GM03348 (cell line): ENCODE measurements at places on chromosomes 3 and 15.
A peak's percentile ranks its signal among the peaks of the same experiment; 100 is the strongest.

GRCh38 chr15:40769274-40770146 is at the start of gene C15orf62:
TSS of gene C15orf62 (plus strand) at chr15:40769980. CDS start at chr15:40770496, 516 bp downstream.
- DNase-seq, result no peak

DNA sequence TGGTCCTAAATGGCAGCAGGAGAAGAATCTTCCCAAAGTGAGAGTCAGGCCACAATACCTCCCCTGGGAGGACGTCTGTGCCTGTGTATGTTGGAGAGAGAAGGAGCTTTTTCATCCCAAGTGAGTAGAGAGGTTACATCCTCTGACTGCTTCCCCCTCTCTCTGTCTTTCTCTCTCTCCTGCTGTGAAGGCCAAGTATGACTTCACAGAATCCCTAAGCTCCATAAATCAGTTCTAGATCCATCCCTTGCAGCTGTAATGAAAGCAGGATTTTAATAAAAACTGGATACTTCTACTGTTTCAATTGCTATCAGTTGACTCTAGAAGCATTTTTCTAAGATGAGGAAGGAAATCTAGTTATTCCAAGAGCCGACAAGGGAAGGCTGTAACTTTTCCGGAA is 389.1 kb upstream of the PROK2 start:
- peak; percentile 35 for DNase-seq

GRCh38 chr15:74320352-74321247 is 46.8 kb downstream of the CYP11A1 start:
- peak; percentile 81 for DNase-seq

- DNase-seq, result no peak
Observed at GRCh38 chr15:85350395-85350794, 30.0 kb upstream of the AKAP13 start.

DNA sequence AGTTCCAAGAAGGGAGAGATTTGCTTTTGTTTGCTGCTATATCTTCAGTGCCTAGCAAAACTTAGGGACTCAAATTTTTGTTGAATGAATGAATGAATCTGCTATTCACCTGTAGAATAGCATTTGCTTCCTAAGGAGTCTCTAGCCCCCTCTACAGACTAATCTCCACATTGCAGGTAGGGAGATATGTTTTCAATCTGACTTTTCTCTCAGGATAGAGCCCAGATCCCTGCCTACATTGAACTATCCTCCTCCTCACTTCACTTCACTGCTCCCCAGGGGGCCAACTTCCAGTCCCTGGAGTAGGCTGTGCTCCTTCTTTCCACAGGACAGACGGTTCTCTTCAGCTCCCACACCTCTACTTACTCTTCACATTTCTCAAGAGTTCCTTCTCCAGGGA is 81.9 kb upstream of the PTX3 start:
- DNase-seq, result peak; percentile 13

GRCh38 chr3:175329373-175329772 is 470.2 kb downstream of the NAALADL2 start:
- DNase-seq, result no peak

DNA sequence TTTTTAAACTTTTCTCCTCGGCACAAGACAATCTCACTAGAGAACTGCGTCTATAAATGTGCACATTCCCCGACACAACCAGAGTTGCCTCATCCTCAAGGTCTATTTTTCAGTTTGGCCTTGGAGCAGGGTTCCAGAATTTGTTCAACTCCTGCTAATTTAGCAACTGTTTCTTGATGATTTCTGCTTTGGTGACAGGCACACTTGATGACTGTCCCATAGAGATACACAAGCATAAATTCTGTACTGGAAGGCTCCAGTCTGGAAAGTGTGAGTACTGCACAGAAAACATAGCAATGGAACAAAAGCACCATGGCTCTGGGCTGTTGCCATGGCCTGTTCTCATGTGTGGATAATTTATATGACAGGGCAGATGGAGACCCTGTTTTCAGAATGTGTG is 379.6 kb upstream of the PDZRN3 start:
- no peak for DNase-seq

- DNase-seq, result no peak
Observed at GRCh38 chr3:180707896-180708295, 28.6 kb upstream of the CCDC39 start.

- no peak for DNase-seq
Observed at GRCh38 chr15:91264651-91265351, 164.7 kb downstream of the SV2B start.

DNA sequence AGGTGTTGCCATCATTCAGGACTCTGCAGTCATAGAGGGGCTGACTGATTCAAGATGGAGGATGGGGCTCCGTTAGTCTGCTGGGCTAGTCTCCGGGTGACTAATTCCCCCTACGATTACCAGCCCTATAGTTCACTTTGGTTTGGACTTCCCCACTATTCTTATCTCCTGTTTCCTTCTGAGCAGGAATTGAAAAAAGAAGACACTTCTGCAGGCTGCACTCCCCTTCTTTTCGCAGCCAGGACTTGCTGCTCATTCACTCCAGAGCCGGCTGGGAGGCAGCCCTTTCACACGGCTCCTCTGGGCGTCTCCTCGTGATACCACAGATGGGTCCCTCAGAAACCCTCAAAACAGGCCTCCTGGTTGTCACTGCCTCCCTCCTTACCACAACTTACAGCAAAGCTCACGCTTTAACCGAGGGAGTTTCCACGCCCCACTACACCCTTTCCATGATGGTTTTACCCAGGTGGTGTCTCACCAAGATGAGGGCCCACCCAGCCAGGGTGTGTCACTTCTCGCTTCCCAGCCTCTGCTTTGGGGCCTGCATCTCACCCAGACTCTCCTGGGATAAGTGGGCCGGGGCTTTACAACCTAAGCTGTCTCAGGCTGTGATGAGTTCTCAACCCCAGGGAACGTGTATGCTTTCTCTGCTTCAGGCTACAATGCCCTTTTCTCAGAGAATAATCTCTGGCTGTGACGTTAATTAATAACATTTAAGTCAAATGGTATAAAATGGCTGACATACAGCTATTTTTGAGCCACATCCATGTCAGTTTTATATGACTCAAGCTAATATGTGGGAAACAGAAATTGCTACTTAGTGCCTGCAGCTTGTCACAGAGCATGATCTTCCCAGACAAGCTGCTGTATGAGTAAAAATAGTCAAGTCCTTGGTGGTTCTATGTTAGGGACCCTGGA is 11.9 kb downstream of the CX3CR1 start:
- no peak for DNase-seq

- DNase-seq, result no peak
Observed at GRCh38 chr3:158836312-158836711, 34.5 kb downstream of the MFSD1 start.

- peak; percentile 65 for DNase-seq
Observed at GRCh38 chr3:185744997-185745843, 79.6 kb downstream of the IGF2BP2 start.
